NCI-H526 treated with DMSO at 0.1 percent for 48 hours (cell line): ENCODE measurements at places on chromosomes 12 and 14.

GRCh38 chr12:1443421-1444141 lies 150.8 kb downstream of the FBXL14 start:
- DNase-seq, result no peak

DNA sequence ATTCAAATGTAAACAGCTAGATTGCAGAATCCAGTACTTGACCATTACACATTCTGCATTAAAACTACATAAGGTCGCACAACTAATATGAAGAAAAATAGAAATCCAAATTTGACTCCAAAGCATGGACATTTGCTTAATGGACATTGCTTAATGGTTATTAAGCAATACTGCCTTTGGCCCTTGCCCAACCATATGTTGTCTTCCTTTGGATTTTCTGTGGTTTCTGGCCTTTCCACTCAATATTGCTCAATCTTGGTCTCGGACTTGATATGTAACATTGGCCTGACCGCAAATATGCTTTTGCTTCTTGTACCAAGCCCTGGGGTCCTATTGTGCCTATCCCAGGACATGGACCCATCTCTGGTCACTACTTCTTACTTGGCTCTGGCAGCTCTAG lies 67.2 kb downstream of the PTPRR start:
- no peak for DNase-seq

DNA sequence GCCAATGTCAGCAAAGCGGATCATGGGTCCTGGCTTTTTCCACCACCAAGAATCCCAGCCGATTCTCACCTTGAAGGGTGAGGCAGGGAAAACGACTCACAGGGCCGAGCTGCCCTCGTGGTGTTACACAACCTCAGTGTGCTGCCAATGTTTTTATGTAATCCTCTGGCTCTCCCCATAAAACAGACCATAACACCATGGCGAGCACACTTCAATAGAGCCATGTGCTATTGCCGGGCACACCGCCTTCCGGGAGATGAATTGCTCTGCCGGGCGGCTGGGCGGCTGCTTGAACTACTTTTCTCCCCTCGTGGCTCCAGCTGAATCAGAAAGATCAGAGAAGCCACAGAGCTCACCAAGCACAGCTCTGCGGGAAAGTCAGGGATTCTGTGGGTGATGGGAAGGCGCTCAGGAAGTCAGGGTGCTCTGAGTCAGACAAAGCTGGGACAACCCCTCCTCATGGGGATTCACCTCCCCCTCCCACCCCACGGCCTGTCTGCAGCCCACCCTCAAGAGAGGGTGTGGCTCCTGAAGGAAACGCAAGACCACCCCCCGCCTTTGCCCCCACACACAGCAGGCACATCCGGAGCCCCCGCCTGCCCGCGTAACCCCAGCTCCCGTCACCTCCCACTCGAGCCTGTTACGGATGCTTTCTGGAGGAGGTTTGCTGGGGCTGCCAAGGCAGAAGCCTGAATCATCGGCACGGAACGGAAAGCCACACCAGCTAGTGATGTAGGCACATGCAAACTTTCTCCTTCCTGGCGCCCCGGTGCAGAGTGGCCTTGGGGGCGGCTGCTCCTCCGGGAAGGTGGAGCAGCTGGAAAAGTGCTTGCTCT lies 1.8 kb downstream of the GALNT9 start:
- DNase-seq, result no peak

DNA sequence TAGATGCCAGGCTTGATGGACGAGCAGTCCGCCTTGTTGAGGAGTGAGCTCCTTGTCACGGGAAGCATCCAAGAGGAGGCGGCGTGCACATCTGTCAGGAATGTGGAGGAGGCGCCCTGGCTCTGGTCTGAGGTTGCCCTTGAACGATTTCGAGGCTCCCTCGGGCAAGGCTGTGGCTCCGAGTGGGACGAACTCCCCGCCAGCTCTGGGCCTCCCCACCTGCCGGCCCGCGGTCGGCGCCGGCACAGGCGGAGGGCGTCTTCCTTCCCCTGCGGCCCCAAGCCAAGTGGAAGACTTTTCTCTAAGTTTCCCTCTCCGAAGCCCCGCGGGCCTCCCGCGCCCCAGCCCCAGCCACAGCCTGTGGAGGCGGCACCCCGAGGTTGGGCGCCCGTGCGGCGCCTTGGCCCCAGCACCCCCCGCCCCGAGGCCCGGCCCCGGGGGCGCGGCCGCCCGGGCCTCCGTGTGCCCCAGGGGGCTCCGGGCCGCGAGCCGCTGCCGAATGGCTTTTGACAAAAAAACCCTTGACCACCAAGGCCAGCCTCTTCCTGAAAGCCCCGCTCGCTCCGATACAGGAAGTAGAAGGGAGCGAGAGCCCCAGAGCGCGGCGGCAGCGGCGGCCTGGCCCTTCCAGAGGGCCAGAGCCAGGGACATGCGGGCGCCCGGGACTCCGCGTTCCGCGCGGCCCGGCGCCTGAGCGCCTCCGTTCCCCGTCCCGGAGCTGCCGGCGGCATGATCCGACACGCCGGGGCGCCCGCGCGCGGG lies at the start of gene RIN3:
RIN3 (plus strand) TSS at position 578 of the 762 bp plus-strand sequence; CDS start at position 730, 152 bp downstream.
- DNase-seq, result no peak

DNA sequence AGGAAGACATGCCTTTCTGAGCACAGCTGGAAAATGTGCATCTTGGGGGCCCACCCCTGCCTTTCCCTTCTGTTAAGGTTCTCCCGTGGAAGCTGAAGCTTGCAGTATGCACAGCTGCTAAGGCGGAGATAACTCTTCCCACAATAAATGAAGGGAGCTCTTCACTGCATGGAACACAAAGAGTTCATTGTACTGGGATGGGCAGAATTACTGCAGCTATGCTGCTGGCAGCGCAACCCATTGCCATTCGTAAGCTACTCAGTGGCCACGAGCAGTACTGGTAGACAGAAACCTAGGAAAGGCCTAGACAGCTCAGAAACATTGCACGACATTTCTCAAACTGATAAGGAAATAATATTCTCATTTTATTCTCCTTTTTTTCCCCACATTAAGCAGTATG lies 310.2 kb downstream of the MDGA2 start:
- DNase-seq, result peak; percentile 80

DNA sequence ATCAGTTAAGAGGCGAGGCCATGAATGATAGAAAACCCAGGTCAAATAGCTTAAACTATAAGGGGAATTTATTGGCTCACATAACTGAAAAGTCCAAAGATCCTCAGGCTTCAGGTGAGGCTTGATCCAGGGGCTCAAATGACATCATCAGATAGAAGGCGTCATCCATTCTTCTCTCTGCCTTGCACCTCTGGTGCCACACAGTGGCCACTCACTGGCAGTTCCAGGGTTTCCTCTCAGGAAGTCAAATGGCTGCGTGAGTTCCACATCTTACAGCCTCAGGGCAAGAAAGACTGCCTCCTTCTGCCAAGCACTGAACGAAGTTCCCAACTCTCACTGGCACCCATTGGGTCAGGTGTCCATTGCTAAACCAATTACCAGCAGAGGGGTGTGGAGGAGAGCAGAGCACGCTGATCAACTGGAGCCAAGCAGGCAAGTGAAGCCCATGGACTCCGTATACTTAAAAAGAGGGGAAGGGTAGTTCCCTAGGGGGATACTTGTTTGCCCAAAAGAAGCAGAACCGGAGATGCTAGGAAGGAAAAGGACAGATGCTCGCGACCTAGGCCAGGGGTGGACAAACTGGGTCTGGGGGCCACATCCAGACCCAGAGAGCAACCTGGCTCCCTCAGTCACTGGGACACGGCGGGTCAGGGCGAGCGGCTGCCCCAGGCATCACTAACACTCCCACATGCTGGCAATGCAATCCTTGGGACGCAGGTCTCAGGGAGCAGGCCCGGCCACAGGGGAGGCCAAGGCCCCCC lies 69.3 kb downstream of the SERPINA3 start:
- no peak for DNase-seq

- no peak for DNase-seq
These were observed 76.7 kb downstream of the DIP2B start for GRCh38 chr12:50581226-50582184.

DNA sequence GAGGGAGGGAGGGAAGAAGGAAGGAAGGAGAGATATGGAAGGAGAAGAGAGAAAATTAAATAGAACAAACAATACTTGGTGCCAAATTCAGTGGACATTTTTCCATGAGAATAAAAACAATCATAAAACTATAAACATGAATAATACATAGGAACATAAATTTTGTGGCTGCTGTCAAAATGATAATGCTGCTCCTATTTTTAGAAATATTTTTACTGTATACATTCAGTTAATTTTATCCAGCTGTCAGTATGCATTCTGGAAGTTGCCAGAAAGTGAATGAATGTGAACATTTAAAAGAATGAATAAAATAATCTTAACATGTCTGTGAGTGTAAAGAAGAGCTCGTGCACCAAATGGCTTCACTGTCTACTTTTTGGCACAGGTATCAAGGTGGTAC lies 13.9 kb upstream of the PCED1B start:
- no peak for DNase-seq

DNA sequence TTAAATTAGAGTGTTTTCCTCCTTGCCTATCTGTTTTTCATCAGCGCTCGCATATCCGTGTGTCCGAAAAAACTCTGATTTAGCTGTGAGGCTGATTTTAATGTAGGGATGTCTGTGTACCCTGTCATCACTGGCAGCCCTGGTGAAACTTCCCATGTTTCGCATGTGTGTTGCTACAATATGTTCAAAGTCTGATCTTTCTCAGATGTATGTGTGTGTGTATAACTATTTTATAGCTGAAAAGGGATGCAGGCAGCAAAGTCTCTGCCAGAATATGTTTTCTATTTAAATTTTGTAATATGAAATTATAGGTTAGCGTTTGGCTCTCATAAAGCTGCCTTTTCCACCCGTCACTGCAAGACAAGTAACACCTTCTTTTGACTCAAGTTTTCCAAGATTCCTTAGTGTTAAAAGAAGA lies 154.8 kb downstream of the TMTC2 start:
- DNase-seq, result no peak

- no peak for DNase-seq
These were observed 43.1 kb downstream of the SOX5 start for GRCh38 chr12:23906329-23906728.

DNA sequence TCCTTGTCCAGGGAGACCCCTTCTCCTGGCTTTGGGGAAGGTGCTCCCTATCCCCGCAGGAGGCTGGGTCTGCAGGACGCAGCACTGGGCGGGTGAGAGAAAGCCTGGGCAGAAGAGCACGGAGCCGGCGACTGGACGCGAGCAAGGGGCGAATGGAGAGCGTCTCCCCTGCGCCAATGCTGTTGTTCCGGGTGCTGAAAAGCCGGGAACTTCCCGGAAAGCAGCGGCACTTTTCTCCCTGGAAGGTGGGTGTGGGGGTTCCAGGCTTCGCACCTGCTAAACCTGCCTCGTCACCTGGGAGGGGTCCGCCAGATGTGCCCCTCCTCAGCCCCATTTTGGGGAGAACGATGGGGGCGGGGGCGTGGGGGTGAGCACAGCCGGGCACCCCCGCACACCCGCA lies 417.1 kb upstream of the TMTC1 start:
- no peak for DNase-seq

GRCh38 chr14:52917735-52918134 lies 33.1 kb downstream of the FERMT2 start:
- DNase-seq, result no peak

DNA sequence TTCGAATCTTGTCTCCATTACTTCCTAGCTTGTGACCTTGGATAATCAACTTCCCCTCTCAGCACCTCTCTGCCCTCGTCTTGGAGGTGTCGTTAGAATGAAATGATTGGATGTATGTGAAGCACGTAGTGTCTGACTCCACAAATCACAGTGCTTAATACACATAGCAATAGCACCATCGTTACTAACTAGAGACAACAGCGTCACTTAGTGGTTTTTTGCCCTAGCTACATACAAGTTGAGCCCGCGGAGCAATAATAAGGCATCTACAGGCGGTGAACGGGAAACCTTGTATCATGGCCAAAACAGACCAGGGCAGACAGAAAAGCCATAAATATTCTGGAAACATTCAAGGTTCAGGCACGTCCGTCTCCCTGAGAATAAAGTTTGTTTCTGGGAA lies 154.9 kb downstream of the ASCL4 start:
- DNase-seq, result peak; percentile 22

DNA sequence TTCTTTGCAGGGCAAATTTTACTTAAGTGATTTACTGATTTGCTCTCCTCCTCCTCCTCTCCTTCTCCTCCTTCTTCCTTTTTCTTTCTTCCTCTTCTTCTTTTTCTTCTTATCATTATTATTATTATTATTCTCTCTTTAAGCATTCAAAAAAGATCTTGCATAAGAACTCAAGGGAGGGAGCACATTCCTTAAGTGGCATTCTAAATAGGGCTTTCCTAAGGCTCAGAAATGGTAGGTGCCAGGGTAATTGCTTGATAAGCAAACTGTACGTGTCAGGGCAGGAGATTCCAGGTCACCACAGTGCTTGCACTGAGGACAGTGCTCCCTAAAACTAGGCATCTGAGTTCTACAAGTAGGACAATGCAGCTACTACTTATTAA lies 92.4 kb downstream of the SPTSSA start:
- DNase-seq, result no peak

DNA sequence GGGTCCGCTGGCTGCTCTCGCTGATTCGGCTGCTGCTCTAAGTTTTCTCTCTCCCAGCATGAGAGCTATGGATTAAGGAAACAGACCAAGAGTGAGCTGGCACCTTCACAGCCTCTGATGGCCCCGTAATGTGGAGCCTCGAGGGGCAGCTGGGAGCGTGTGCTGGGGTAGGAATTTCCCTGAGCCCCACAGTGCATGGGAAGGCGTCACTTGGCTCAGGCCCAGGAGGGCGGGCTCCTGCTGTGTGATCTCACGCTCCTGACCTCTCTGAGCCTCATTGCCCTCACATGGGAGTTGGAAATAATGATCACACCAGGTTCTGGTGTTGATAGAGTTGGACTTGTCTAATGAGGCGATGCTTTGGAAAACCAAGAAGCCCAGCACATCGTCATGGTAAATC lies 238.6 kb upstream of the CRY1 start:
- DNase-seq, result no peak

DNA sequence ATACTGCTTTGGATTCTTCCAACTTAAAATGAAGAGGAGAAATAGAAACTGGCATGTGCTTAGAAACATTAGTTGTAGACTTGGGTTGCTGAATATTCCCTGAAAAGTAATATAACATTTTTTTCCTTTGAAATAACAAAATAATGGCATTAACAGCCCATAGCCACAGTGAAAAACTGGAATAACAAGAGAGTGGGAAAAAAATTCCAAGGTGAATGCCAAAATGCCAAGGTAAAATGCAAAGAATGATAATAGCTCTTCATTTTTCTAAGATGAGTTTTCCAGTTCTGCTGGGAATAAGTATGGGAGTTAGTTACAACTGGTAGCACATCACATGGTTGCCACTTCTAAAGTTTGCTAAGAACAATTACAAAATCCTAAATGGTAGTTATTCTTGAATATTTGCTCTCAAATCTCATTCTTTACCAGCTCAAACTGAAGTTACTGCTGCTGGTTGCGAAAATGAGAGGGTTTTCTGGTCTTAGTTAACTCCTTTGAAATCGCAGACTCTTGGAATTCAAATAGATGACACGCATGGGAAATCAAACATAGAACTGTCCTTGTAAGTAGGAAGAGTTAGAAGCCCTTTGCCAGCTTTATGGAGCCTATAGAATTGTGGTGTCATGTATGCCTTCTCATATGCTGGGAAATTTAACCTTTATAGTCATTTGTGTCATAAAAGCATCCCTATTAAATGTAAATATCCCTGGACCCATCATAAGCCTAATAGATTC lies 165.0 kb upstream of the DCN start:
- no peak for DNase-seq

GRCh38 chr14:37816743-37817295 lies 221.4 kb downstream of the TTC6 start:
- DNase-seq, result peak; percentile 19

GRCh38 chr12:119423285-119423684 lies 88.8 kb downstream of the CCDC60 start:
- DNase-seq, result peak; percentile 27
